CD4-positive, alpha-beta T cell treated with Interleukin-17A for 4 hours (primary cell): ENCODE measurements at places on chromosomes 2 and 18.

- peak; percentile 19 for DNase-seq
These were observed 942 bp upstream of the ZNF236 start for GRCh38 chr18:76821356-76821874.

DNA sequence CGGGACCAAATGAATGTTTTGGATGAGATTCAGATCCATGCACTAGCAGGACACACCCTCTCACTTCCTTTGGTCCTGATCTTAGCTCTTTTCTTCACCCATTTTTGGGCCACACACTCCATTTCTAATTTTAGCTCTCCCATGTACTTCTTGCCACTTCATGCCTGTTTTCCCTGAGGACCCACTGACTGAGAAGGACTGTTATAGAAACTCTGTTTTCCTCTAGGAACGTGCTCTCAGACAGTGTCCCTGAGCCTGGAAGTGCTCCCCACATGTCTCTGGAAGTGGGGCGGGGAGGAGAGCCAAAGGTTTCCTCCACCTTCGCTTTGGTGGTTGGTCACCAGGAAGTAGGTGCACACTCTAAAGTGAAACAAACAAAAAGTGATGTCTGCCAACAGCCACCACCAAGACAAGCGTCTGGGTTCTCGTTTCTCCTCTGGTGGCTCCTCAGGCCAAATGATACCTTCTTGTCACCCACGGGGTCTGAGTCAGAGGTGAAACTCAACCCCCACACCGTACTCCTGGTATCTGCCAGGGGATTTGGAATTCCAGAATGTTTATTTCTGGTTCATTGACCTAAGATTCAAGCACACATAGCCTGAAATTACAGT lies 74.7 kb downstream of the MERTK start:
- DNase-seq, result no peak

GRCh38 chr2:134438371-134438770 lies 184.5 kb downstream of the MGAT5 start:
- no peak for DNase-seq

DNA sequence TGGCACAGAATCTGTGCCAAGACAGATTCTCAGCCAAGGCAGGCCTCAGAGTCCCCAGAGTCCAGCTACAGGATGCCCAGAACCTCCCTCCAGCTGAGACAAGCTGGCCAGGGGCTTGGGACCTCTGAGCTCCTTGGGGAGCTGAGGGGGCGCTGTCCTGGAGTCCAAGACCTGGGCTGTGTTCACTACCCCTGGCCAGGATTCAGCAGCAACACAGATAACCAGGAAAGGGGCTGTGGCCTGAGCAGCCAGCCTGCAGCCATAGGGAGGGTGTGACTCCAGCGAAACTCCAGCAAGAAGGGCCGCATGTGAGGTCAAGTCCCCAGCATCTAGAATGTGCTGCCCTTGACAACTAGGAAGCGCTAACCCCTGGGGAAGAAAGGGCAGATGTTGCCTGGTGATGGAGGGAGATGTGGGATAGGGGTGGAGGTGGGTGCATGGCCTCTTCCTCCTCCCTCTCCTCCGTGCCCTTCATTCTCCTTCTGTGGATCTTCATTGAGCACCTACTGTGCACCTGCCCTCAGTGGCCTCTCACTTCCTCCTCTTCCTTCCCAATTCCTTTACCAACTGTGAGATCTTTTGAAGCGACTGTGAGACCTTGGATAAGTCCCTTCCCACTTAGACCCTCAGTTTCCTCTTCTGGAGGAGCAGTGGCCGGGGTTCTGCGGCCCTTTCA lies 7.7 kb upstream of the ARID5A start:
- DNase-seq, result no peak
